ENCODE measurements at places on chromosomes 11 and 22. TPM values are rescaled to one million over a fixed set of nuclear protein-coding genes. Genes with fewer than 3 reads are reported as not detected.

- H3K27me3 ChIP-seq, result no peaks in the 10 kb centered on the region
- peaks cover 40% of the 10 kb centered on the region for H3K36me3 ChIP-seq
- H3K4me1 ChIP-seq, result no peaks in the 10 kb centered on the region
- no peak overlapping the region for H3K4me3 ChIP-seq
- H3K27ac ChIP-seq, result no peak overlapping the region
Observed at GRCh38 chr11:47165253-47165840, 11.3 kb downstream of the ARFGAP2 start.

Gene GAL3ST1
- 2.4 TPM for total RNA-seq

- H3K4me3 ChIP-seq, result no peak overlapping the region
- H3K4me1 ChIP-seq, result no peaks in the 10 kb centered on the region
- no peak for DNase-seq
- no peaks in the 10 kb centered on the region for H3K36me3 ChIP-seq
- peaks cover 13% of the 10 kb centered on the region for H3K27me3 ChIP-seq
- no peak overlapping the region for H3K27ac ChIP-seq
Observed at GRCh38 chr11:134497586-134497985, 85.5 kb upstream of the B3GAT1 start.

Gene CRYAB
- 29.8 TPM for total RNA-seq

Gene KCNJ11
- total RNA-seq, result 1.6 TPM

- H3K4me3 ChIP-seq, result no peak overlapping the region
- peak overlapping the region; percentile 65 for H3K27ac ChIP-seq
- no peaks in the 10 kb centered on the region for H3K36me3 ChIP-seq
- H3K27me3 ChIP-seq, result no peaks in the 10 kb centered on the region
Observed at GRCh38 chr11:18749681-18750319, 23.8 kb upstream of the IGSF22 start.

DNA sequence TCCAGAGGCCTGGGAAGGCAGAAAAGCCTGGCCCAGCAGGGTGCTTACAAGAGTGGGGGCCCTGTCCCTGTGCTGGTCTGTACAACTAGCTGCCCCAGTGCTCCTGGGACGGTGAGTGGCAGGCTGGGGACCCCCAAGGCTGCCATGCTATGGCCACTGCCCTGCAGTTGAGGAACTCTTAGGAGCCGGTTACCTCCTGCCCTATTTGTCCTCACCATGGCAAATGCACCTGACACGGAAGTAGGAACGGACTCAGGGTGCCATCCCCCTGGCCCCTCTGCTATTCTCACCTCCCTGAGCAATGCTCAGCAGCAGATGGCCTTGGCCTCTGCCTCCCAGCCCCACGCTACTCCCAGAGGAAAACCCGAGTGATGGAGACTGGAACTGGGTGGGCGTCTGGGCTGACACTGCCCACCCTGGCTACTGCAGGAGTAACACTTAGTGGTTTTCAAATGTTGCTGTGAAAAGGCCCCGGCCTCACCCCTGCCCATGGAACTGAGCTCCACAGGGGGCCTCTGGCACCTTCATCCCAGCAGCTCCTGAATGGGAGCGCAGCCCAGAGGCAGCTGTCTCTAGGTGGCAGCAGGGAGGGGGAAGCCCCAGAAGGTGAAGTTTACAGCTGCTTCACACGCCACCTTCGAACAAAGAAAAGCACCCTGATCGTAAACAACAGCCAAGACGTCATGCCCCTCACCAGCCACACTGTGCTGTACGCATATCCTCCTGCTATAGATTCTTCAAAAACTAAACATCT is 105.3 kb downstream of the CTTN start:
- H3K36me3 ChIP-seq, result no peaks in the 10 kb centered on the region
- no peak overlapping the region for H3K4me3 ChIP-seq
- H3K27me3 ChIP-seq, result no peaks in the 10 kb centered on the region
- no peak for DNase-seq
- H3K4me1 ChIP-seq, result no peaks in the 10 kb centered on the region

Measured in esophagus squamous epithelium (tissue), 5 donors.